ENCODE measurements at places on chromosomes 7 and 10.

DNA sequence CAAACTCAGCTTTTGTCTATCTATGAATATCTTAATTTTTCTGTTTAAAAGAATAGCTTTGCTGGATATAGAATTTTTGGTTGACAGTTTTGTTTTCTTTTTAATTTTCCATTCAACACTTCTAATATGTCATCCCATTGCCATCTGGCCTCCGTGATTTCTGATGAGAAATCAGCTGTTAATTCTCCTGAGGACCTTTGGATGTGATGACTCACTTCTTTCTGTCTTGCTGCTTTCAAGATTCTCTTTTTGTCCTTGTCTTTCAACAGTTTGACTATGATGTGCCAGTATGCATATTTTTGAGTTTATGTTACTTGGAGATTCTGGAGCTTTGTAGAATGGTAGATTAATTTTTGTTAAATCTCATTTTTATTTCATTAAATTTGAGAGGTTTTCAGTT, 38.4 kb downstream of the ZNF518A start:
- no peak for DNase-seq

GRCh38 chr7:16881844-16882243, at the start of gene AGR3:
AGR3 (minus strand) TSS chr7:16881983; CDS start chr7:16878618, 3,365 bp downstream.
- no peak for DNase-seq

- no peak for DNase-seq
Observed at GRCh38 chr7:57216340-57216739, 84.1 kb upstream of the ZNF479 start.

- no peak for DNase-seq
Observed at GRCh38 chr7:50983850-50984249, 201.2 kb upstream of the GRB10 start.

DNA sequence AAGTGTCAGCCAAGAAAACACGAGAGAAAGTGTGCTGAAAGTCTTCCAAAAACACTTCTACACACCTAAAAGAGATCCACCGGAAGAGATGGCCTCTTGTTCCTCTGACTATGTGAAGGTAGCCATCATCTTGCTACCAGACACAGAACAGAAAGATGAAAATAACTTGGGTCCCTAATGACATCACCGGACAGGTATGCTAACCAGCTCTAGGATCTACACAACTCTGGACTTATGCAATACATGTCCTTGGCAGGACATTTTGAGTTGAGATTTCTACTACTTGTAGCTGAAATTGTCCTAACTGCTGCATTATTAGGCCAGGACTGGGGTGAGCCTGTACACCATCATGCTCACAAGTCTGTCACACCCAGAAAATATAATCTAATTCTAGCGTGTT, 358.7 kb downstream of the ELMO1 start:
- DNase-seq: peak; percentile 40

DNA sequence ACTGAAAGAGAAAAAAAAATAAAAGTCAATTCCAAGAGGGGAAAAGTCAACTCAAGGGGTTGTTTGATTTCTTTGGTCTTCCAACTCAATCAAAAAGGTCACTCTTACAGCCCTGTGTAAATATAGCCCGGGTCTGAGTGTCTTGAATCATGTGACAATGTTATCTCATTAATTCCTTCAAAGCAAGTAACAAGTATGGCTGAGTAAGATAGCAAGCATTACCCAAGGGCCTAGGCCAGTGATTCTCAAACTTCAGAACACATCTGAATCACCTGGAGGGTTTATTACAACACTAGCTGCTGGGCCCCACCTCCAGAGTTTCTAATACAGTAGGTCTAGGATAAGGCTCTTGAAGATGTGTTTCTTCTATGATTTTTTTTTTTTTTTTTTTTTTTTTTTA, 125.0 kb downstream of the PRLHR start:
- no peak for DNase-seq

DNA sequence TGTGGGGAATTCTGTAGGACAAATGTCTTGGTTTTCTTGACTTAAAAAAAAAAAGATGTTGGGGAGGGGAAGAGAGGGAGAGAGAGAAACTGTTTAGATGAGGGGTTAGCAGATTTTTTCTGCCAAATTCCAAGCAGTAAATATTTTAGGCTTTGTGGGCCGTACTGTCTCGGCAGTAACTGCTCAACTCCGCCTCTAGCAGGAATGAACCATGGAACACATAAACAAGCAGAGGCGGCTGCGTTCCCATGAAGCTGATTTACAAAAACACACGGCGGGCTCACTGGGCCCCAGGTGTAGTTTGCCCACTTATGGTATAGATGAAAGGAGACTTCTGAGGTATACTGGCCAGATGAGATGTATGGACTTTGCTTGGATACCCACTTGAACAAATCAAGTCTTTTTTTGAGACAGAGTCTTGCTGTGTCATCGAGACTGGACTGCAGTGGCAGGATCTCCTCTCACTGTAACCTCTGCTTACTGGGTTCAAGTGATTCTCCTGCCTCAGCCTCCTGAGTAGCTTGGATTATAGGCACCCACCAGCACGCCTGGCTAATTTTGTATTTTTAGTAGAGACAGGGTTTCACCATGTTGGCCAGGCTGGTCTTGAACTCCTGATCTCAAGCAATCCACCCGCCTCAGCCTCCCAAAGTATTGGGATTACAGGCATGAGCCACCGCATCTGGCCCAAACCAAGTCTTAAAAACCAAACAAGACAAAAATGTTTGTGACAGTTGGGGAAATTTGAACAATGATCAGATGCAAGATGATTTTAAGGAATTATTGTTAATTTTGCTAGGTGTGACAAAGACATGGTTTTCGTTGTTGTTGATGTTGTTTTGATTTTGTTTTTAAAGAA, 9.7 kb upstream of the ADAMTS14 start:
- no peak for DNase-seq

- DNase-seq: no peak
Observed at GRCh38 chr10:43380610-43381222, 9.3 kb downstream of the FXYD4 start.

DNA sequence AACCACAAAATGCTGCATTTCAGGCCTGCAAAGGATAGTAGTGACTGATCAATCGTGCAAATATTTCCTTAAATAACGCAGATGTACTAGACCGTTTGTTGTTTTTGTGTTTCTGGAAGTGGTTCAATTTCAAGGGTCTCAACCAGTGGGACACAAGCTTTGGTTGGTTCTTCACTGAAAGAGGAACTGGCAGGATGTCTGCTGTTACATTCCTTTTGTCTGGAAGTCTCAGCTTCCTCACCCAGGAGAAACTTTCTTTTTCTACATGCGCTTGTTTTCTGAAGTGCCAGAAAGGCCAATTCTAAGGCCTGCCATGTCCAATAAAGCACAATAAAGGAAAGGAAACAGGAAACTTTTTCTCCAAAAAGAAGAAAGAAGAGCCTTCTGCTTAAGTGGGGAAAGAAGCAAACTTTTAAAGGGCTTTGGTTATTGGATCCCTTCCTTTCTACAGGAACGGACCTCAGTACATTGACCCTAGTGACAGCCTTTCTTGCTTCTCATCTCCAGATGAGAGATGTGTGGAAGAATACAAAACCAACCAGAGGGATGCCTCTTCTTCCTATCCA, 4.1 kb downstream of the DKK1 start:
- DNase-seq: peak; percentile 68

Measured in A172 (cell line).